Foreskin keratinocyte (primary cell): ENCODE measurements at places on chromosomes 1 and 21. TPM values are rescaled to one million over a fixed set of nuclear protein-coding genes. Genes with fewer than 3 reads are reported as not detected.
A peak's percentile ranks its signal among the peaks of the same experiment; 100 is the strongest.

- DNase-seq, result no peak
Observed at GRCh38 chr1:18588093-18588492, 42.6 kb upstream of the PAX7 start.

- DNase-seq, result no peak
Observed at GRCh38 chr1:155196893-155197638, 10.6 kb downstream of the THBS3 start.

Gene KCNJ6
- not detected in 2 replicates for polyA plus RNA-seq

- no peak for DNase-seq
Observed at GRCh38 chr1:117015724-117016123, 14.2 kb downstream of the CD101 start.

Gene DISC1
- 0.10 and 0.20 TPM in 2 replicates for polyA plus RNA-seq

GRCh38 chr1:165645654-165646366 lies 14.8 kb downstream of the MGST3 start:
- no peak for DNase-seq

DNA sequence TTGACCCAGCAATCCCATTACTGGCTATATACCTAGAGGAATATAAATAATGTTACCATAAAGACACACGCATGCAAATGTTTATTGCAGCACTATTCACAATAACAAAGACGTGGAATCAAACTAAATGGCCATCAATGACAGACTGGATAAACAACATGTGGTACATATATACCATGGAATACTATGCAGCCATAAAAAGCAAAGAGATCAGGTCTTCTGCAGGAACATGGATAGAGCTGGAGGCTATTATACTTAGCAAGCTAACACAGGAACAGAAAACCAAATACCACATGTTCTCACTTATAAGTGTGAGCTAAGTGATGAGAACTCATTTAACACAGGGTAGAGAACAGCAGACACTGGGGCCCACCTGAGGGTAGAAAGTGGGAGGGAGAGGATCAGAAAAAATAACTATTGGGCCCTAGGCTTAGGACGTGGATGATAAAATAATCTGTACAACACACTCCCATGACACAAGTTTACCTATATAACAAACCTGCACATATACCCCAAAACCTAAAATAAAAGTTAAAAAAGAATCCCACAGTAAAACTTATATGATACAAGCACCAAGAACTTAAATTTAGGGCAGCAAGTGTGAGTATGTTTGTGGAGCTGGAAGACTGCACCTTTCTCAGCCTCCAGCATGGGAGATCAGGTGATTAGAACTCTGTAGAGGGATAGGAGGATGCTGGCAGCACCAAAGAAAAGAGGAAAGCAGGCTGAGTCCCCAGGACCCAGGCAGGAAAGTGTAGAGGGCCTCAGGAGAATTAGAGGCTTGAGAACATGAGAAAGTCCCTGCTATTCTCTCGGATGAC lies 320.8 kb upstream of the USP24 start:
- no peak for DNase-seq

GRCh38 chr21:45417256-45417950 lies 12.4 kb downstream of the COL18A1 start:
- DNase-seq, result no peak

- no peak for DNase-seq
Observed at GRCh38 chr1:243477731-243478290, 222.0 kb downstream of the SDCCAG8 start.

GRCh38 chr1:35451125-35451528 lies 106.1 kb downstream of the KIAA0319L start:
- DNase-seq, result peak; percentile 36

Gene CELA3A
- not detected in 2 replicates for polyA plus RNA-seq

Gene CENPF
- polyA plus RNA-seq, result 20.2 and 33.9 TPM in 2 replicates

GRCh38 chr21:14615359-14615974 lies 69.4 kb upstream of the SAMSN1 start:
- DNase-seq, result no peak

GRCh38 chr1:164559342-164560051 lies 513 bp downstream of the PBX1 start:
- no peak for DNase-seq

DNA sequence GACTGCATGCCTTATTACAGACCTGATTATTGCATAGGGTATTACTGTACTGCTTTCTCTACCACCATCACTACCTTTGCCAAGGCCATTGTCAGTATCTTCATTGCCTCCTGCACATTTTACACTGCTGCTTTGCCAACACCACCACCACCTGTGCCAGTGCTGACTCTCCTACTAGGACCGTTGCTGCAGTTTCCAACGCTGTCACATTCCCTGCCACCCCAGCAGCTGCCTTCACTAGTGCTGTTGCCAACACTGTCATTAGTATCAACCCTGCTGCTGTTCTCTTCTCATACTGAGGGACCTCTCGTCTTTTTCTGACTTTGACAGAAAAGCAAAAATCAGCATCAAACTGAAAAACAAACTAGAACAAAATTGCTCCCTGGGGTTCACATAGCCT lies 394.9 kb upstream of the B3GALT2 start:
- DNase-seq, result no peak

GRCh38 chr1:189908113-189908512 lies 569.6 kb downstream of the BRINP3 start:
- DNase-seq, result no peak

DNA sequence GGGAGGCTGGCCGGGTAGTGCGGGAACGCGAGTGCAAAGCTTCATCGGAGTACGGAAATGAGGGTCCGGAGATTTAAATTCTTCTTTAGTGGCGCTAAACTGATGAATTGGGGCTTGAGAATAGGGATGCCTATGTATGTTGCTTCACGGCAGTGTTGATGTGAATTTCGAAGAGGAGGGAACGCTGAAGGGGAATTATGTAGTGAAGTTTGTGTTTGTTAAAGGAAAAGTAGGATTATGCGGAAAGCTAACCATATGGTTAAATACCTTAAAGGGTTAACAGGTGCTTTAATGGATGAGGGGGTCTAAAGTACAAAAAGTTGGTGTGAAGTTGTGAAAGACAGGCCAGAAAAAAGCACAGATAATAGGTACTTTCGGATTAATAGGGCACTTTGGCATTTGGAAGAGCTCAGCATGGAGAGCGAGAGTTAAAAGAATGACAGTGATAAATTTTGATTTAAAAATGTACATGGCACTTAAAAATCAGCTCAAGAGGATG lies 1.4 kb downstream of the HS2ST1 start:
- peak; percentile 10 for DNase-seq

GRCh38 chr1:116951200-116951935 lies 41.7 kb downstream of the PTGFRN start:
- DNase-seq, result no peak

GRCh38 chr1:44447051-44447810 lies 42.2 kb downstream of the RNF220 start:
- DNase-seq, result no peak

Gene CASQ2
- polyA plus RNA-seq, result not detected in 2 replicates

Gene GOLT1A
- 0.60 and 0.67 TPM in 2 replicates for polyA plus RNA-seq

DNA sequence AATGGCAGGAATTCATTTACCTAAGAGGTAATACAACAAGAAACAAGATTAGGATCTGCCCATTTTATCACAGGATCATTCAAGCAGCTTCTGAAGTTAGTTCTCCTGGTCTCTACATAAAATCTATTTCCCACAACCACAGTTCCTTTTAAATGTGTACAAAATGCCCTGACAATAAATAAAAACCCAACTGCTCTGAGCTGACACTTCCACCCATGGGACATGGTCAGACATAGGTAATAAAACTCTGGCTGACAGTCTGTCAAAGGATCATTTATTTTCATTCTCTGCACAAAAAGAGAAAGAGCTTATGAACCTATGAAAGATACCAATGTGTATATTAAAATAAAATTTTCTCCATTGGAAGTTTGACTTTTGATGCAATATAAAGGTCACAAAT lies 145.4 kb upstream of the PALMD start:
- no peak for DNase-seq

DNA sequence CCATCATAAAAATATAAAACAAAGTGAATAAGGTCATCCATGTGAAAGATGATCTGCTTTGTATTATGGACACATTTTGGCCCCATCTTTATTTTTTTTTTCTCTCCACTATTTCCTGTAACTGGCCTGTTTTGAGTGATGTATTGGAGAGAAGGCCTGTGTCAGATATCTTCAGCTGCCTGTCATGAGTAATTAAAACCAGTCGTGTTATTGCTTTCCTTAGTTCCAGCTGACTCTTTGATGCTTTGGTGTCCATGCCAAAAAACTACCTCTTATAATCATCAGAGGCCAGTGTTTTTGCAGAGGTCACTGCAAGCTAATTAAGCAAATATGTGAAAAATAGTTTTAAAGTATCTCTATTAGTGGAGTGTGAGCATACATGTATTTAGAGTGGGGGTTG lies 29.7 kb downstream of the NTMT2 start:
- no peak for DNase-seq

DNA sequence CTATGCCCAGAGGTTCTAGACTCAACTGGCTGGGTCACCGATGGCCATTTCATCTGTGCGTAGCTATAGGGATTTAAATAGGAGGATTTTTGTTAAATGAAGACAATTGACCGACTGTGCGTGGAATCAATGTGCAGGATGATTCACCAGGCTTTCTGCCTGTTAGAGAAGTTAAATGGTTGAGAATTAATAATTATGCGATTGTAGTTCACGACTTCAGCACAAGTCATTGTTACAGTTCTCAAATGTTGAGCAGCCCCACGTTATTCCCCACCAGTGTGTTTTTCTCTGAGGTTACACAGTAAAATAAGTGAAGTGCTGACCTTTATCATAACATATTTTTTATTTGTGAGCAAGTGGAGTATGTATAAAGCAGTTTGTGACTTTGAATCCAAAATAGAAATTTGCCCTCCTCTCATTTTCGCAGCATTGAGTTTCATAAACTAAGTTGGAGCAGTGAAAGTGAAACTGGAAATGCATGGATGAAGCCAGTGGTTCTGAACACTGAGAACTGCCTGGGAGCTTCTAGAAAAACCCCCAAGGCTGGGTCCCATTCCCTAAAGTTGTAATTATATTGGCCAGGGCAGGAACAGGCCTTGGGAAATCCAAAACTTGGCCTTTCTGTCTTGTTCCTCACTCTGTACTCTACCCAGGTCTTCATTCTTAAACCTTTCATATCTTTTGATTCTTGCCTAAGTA lies 102.6 kb downstream of the GALNT2 start:
- DNase-seq, result no peak

GRCh38 chr1:91604632-91605031 lies 104.0 kb downstream of the CDC7 start:
- no peak for DNase-seq

GRCh38 chr1:204506201-204506968 lies 9.8 kb upstream of the MDM4 start:
- peak; percentile 90 for DNase-seq

Gene ATP6V1G3
- polyA plus RNA-seq, result not detected in 2 replicates
